Dorsolateral prefrontal cortex (tissue), 122 donors: ENCODE measurements at places on chromosomes 2 and 18. TPM values are rescaled to one million over a fixed set of nuclear protein-coding genes. Genes with fewer than 3 reads are reported as not detected.

Gene CROCC2
- total RNA-seq, result not detected

Gene CHAC2
- 3.2 TPM for total RNA-seq

Gene XIRP2
- not detected for total RNA-seq

Gene OSBPL6
- total RNA-seq, result 42.1 TPM

Gene ARHGAP25
- 4.6 TPM for total RNA-seq

Gene GCKR
- total RNA-seq, result 1.7 TPM

Gene YWHAQ
- total RNA-seq, result 312 TPM

Gene SIX2
- not detected for total RNA-seq

Gene DSC3
- not detected for total RNA-seq

Gene TDRD15
- 0.19 TPM for total RNA-seq
